Activated T-helper 2 cell treated with anti-CD3 and anti-CD28 coated beads, Interferon-gamma antibody, Interleukin-2, Interleukin-4, amounts not matched to agents 10 μg/mL and 5 μg/mL and 100 μg/mL, durations not matched to agents 14 hours and 24 hours and 36 hours (primary cell): ENCODE measurements at places on chromosomes 7 and 10.

DNA sequence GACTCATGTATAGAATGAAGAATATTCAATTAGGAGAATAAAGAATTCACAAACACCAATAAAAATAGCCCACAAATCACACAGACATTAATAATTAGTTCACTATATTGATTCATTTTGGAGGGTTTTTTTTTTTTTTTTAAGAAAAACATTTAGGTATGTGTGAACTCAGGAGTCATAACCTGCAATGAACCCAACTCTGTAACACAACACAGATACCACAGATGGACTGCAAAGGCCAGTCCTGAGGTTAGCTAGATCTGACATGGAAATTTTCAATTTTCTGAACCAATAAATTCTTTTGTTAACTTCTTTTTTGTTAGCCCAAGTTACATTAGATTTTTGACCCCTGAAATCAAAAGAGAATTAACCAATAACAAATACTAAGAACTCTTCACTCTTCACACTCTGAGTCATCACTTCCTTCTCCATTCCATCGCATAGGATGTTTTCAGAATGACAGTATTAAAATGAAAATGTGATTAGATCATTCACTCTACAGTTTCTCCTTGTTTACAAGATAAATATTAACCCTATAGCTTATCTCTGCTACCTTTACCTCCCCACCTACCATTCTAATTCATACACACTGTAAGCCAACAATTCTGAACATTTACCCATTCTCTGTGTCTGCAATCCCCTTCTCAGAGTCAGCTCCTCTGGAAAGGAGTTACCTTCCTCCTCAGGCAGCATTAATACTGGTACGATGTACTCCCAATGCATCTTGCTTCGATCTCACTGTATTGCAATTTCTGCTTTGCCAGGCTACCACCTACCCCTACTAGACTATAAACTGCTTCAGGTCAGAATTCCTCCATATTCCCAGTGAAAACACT is 141.5 kb downstream of the LRRN3 start:
- DNase-seq = no peak

GRCh38 chr7:56007167-56007652 is 42.8 kb downstream of the NIPSNAP2 start:
- no peak for DNase-seq

DNA sequence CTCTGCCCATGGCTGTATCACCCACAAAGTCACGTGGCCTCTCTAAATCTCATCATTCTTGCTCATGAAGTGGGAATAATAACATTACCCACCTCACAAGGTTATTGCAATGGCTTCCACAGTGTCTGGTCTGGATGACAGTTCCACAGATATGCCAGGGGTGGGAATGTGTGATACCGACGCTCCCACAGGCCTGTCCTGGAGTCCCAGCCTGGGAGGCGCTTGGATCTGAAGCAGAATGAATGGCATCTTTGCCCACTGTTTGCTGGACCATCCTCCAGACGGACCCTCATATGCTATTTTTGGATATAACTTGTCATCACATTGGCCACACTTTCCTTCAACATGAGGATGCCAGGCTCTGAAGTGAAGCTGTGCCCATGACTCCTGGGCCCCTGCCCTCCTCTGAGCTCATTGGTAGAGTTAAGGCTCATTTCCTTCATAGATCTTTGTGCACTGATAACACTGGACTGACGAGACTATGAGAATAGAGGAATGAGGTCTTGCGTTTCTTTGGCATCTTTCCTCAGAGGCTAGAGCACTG is 279.8 kb upstream of the ZNF32 start:
- no peak for DNase-seq

DNA sequence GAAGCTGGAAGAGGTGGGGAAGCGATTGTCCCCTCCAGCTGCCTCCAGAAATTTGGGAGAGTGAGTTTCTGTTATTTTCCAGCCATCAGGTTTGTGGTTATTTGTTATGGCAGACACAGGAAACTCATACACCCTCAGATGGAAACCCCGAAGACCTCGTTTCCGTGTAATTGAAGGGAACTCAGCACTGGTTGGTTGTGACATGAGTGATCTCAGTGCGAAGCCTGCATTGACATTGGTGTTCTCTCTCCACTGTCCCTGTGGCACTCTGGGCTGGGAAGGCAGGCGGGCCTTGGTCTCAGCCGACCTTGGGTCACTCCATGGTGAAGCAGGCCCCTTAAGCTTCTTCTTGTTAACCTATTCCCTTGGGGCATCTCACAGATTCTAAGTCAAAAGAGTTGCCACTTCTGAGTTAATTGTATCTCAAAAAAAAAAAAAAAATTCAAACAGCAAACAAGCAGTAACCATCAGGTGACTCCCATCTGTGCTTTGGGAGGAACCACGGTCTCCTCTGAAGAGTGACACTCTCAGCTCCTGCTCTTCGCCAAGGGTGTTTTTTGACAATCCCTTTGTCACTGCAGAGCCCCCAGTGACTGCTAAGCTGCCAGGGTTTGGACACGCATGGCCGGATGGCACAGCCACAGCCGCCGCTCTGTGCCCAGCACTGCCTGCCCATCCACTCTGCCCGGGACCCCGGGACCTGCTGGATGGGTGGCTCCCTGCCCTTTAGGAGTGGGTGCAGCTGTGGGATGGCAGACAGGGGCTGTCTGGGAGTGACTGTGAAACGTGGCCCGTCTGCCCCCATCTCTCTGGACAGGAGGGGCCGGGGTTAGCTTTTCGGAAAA is 233.6 kb downstream of the PRPF18 start:
- DNase-seq = no peak

GRCh38 chr10:95500649-95501048 is 60.5 kb downstream of the SORBS1 start:
- DNase-seq = no peak

- DNase-seq = no peak
Measured at GRCh38 chr7:69630292-69630691, 32.0 kb downstream of the AUTS2 start.

- no peak for DNase-seq
Measured at GRCh38 chr10:36526033-36526432, 599.4 kb upstream of the ANKRD30A start.

DNA sequence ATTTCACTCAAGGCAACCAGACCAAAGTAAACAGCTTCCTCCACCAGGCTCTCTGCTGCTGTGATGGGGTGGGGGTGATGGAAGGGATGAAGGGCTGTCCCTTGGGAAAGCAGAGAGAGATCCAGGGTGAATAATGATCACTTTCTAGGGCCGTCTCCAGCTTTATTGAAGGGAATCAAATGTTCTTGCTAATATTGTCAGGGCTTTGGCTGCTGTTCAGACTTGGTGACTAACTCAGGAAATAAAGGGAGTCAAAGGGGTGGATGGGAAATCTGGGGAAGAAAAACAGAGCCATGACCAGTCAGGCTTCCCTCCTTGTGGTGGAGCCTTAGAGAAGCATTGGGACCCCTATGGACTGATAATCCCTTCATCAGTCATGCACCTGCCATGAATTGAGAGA is 196.2 kb upstream of the AGK start:
- DNase-seq = no peak

GRCh38 chr7:42274053-42274452 is 37.0 kb upstream of the GLI3 start:
- DNase-seq = no peak

DNA sequence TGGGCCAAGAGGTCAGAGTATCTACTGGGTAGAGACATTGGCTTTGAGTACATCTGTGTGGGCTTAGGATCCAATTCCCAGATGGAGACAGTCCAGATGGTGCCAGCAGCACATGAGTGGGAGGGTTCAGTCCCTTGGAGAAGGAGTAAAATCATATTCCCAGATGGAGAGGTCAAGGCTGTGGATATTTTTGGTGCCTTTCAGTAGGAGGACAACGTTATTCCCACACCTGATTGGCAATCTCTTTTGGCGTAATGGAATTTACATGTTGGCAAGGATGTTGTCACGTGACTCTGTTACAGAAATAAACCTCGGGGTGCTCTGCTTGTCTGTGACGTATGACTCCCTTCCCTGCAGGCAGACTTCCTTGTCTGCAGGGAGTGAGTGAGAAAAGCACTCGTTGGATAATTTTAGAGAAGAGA is 27.6 kb downstream of the NPS start:
- no peak for DNase-seq

- DNase-seq = no peak
Measured at GRCh38 chr10:43109671-43110249, 28.5 kb upstream of the CSGALNACT2 start.

GRCh38 chr7:139913021-139913844 is 84.2 kb downstream of the TBXAS1 start:
- DNase-seq = no peak

DNA sequence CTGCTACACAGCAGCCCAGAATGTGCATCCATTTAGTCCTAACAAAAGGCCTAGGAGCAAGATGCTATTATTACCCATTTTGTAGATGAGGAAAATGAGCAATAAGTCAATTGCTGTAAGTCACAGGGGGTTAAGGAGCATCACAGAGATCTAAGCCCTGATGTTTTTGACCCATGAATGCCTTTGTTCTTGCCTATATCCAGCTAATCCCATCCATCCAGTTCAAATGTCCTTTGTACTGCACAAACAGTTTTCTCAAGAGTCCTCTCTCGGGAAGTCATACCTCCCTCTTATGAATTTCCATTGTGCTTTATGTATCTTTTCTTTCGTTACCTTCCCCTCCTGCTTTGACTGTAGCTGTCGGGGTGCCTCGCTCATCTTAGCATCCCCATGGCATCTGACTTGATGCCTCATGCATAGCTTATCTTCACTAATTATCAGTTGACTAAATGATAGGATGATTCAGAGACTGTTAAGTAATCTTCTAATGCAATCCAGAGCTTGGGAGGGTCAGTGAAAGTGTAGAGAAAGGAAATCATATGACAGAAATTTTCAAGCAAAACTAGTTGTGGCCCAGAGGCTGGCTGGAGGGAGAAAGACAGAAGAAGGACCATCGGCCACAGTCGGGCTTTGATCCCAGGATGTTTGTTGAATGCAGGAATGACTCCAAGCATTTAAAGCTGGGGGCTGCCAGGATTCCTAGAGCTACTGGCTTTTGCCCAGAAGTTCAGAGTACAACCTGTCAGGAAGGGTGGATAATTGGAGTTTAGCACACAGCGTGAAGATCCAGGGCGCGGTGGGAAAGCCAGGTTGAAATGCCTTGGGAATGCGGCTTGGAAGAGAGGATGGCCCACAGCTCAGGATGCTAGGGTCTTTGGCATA is 23.5 kb downstream of the BLVRA start:
- DNase-seq = no peak

DNA sequence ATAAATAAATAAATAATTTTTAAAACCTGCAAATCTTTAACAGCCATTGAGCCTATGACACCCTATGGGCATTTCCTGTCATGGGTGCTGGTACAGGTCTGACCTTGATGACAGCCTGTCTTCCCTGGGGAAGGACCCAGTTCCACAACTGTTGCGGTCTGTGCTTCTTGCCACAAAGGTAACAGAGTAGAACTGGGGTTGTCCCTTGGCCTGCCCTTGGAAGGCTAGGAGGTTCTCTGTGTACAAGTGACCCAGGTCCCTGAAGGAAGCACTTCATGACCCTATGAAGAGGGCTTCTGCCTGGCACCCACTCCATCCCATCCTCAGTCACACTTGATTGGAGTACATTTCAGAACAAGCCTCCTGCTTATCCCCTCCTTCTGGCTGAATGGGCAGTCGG is 66.9 kb downstream of the OGDH start:
- no peak for DNase-seq

DNA sequence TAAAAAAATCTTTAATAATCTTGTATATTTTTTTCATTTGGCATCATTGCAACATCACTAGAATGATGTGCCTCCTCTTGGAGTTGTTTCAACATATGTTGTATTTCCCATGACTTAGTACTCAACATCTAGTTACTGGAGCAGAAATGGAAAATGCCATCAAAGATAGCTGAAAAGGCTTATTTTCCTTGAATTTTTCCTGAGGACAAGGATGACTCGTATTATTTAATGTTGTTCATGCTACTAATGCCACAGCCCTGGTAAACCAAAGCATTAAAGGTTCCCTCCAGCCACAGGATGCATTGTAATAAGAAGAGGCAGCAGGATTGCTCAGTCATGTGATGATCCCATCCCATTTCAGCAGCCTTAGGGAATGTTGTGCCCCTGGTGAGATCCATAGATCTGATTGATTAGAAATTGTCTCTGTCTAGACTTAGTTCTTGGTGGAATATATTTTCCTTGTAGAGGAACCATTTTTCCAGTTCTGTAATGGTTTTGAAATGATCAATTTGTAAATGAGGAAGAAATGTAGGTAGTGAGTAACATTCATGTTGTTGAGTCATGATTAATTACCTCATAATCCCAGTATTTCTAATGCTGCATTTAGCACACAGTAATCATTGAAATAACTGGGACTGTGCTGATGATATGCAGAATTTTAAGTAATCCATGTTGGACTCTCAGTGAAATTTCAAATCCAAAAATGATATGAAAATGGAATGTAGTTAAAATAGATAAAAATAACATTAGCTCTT is 91.3 kb upstream of the SMIM30 start:
- DNase-seq = no peak

DNA sequence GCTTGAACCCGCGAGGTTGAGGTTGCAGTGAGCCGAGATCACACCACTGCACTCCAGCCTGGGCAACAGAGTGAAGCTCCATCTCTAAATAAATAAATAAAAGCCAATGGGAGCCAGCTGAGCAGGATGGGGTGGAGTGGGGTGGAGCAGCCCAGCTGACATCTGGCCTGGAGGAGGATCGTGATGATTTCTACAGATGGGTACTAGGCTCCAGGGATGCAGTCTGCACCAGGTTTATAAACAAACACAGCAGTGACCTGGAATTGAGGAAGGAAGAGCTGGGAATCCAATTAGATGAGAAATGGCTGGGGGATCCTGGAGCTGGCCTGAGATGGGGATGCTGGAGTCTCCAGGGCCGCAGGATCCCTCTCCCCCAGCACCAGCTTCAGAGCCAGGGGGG is 7.3 kb upstream of the GRIFIN start:
- DNase-seq = no peak

- no peak for DNase-seq
Measured at GRCh38 chr10:103843045-103843444, 12.3 kb downstream of the SH3PXD2A start.

DNA sequence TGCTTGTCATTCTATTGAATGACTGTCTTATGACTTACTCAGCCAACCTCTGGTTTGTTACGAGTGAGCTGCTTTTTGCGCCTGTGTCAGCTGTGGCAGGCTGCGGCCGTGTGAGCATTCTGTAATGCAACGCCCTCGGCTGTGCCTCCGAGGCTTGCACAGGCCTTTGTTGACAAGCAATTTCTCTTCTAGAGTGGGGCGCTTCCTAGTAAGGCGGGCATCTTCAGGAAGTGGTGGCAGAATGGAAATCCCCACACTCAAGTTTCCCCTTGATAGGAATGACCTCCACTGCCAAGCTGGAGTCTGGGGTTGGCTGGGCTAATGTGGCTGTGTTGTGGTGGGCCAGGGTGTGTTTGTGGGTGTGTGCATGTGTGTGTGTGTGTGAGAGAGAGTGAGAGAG is 20.2 kb upstream of the TMEM178B start:
- peak; percentile 38 for DNase-seq

GRCh38 chr7:150411606-150412005 is 32.5 kb downstream of the ZNF775 start:
- no peak for DNase-seq

GRCh38 chr7:69661342-69661741 is 63.1 kb downstream of the AUTS2 start:
- DNase-seq = no peak
